ENCODE measurements at places on chromosomes 1 and 21.

DNA sequence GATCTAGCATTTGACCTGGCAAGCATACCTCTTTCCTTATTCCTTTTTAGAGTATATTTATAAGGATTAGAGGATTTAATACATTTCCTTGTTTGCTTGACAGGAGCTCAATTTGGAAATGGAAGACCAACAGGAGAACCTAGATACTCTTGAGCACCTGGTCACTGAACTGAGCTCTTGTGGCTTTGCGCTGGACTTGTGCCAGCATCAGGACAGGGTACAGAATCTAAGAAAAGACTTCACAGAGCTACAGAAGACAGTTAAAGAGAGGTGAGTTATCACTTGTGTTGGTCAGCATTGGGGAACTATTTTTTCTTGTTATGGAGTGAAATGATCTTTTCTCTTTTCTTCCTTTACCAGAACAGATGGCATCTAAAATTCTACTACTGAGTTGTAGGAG is 123.4 kb upstream of the BMP8A start:
- no peak for DNase-seq

DNA sequence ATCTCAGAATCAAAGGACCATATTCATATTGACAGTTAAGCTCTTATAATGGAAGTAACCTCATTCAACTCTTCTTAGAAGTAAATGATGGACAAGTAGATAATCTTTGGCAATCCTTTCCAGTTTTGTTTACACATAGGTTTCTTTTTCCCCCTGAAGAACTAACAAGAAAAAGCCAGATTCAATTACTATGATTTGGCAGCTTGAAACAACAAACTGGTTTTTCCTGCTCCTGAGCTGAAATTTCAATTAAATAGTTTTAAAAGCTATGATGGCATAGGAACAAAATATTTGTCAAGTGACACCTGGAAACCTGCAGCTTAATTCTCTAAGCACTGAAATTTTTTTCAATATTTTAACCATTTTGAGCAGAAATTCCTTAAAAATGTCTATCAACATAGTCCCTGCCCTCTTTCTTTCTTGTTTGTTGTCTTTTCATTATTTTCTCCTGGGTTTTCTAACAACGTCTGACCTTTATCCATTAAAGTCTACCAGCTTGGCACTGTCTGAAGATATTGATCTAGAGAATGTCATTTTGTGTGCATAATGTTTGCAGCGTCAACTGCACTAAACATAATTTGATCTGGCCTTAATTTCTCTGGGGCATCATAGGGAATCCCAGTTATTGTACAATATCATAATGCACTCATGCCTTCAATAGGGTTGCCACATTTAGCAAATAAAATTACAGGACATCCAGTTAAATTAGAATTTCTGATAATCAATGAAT is 4.0 kb upstream of the SLC35A3 start:
- no peak for DNase-seq

DNA sequence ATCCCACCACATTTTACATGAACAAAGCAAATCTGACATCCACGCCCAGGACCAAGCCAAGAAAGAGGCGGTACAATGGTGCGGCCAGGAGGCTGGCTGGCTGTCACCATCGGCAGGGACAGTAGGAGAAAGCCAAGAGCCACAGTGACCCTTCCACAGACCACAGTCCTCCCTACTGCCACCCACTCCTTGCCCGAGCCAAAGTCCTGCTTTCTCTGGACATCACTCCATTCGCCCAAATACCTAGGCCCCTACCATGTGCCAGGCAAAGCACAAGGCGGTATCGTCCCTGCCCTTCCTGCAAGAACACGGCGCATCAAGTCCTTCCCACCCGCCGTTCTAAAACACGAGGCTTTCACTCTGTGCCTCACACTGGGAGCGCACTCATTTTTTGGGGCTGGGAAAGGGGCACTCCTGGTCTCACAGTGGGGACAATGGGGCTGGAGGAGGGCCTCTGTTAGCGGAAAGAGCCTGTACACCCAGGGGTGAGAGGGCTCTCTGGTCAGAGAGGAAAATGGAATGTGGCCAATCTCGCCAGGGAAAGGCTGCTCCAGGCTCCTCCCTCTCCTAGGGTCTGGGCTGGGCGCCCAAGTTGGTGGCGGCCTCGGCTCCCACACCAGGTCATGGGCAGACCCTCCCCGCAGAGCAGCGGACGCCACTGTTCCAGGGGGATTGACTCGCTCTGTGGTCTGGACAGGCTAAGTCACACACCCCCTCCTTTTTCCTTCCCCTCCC is 26.5 kb downstream of the SSBP3 start:
- peak; percentile 59 for DNase-seq

- no peak for DNase-seq
Measured at GRCh38 chr1:68479501-68479900, 17.4 kb downstream of the DEPDC1 start.

- DNase-seq: no peak
Measured at GRCh38 chr1:59007429-59007819, 223.6 kb upstream of the JUN start.

Measured in cerebellar cortex (tissue), 1 donor.